ENCODE measurements at places on chromosomes 3 and 15.

GRCh38 chr15:22978691-22979237 is 1.4 kb downstream of the CYFIP1 start:
- DNase-seq = no peak

- no peak for DNase-seq
These were observed 280.5 kb downstream of the GAP43 start for GRCh38 chr3:115903843-115904242.

DNA sequence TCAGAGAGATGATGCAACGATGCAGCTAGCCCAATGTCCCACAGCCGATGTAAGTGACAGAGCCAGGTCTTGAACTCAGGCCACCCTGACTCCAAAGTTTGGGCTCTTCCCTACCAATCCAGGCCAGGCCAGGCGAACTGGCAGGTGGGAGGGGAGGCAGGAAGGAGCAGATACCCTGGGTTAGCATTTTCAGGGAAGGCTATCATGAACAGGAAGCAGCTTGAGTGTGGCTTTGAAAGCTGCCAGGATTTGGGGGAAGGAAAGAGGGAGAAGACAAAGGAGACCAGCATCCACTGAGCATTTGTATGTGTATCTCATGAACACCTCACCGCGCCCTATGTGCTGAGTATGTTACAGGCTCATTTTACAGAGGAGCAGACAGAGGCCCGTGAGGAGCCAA is 38.8 kb downstream of the LMCD1 start:
- no peak for DNase-seq

GRCh38 chr3:76685858-76686257 is 354.0 kb upstream of the ROBO2 start:
- no peak for DNase-seq

- DNase-seq = no peak
These were observed 174.8 kb downstream of the POLR2M start for GRCh38 chr15:57881361-57881760.

- no peak for DNase-seq
These were observed 200.3 kb upstream of the SEMA6D start for GRCh38 chr15:47516972-47517371.

- DNase-seq = no peak
These were observed 101.4 kb downstream of the LMLN start for GRCh38 chr3:198061119-198062067.

DNA sequence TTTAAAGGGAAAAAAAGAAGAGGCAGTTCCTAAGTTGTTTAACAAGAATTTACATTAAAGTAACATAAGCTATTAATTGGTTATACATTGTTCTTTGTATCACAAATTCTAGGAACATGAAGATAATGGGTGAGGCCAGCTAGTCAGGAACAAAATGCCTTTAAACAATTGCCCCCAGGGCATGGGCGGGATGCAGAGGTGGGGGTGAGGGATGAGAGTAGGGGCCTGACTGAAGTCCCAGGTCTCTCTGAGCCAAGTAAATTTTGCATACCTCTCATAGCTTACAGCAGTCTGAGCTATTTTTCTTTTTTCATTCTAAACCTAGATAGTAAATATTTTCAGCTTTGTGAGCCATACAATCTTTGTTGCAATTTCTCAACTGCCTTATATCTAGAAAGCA is 77.8 kb upstream of the RNU6-1 start:
- no peak for DNase-seq

DNA sequence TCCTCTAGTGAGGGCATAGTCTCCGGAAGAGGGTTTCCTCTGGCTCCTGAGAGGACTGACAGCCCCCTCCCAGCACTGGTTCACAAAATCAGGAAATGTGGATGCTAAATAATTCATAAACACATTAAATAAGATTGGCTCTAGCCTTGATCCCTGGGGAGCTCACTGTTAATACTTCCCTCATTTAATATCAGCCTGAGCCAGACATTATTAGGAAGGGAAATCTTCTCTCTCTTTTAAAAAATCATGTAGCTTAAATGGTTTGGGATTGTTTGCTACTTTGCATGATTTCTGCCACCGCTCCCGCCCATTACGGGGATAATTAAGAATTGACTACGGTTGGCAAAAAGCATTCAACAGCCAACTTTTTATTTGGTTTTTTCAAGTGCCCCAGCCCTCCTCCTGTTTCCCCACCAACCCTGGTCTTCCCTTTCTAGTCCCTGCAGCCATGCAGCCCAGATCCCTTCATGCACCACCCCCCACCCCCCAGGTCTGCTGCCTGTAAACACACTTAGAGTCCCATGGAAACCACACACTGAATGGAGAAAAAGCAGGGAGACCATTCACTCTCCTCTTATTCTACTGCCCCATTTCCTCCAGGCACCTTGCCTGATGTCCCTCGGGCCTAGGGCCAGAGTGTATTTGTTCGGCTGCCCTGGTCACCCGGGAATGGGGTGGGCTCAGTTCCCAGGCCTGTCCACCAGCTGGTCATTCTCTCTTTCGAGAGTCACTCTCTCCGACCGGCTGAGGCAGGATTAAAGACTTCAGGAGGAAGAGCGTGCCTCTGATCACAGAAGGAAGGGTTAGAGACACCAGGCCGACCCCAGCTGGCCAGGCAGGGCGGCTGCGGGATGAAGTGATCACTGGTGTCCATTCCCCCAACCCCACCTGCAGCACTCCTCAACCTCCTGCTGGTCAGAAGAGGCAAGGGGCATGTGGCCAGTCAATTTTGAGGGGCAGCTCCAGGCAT is 45.1 kb downstream of the SEMA5B start:
- DNase-seq = no peak

DNA sequence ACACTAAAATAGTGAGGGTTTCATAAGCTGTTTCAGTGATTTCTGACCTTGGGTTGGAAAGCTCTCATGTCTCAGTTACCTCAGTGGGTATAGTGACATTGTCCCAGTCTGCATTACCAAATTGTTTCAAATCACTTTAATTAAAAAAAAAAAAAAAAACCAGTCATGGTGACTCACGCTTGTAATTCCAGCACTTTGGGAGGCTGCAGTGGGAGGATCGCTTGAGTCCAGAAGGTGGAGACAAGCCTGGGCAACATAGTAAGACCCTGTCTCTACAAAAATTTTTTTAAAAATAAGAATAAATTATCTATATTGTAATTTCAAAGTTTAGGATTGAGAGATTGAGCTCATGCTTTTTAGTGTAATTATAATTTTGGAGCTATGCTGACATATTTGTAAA is 78.0 kb downstream of the MBNL1 start:
- no peak for DNase-seq

All from stimulated activated CD8-positive, alpha-beta memory T cell treated with anti-CD3 and anti-CD28 coated beads, Interleukin-7, amount 100 ng/mL, for 24 hours (primary cell).